ENCODE measurements at places on chromosomes 7 and 10.

GRCh38 chr7:47344171-47344955, 237.5 kb downstream of the TNS3 start:
- no peak for DNase-seq

DNA sequence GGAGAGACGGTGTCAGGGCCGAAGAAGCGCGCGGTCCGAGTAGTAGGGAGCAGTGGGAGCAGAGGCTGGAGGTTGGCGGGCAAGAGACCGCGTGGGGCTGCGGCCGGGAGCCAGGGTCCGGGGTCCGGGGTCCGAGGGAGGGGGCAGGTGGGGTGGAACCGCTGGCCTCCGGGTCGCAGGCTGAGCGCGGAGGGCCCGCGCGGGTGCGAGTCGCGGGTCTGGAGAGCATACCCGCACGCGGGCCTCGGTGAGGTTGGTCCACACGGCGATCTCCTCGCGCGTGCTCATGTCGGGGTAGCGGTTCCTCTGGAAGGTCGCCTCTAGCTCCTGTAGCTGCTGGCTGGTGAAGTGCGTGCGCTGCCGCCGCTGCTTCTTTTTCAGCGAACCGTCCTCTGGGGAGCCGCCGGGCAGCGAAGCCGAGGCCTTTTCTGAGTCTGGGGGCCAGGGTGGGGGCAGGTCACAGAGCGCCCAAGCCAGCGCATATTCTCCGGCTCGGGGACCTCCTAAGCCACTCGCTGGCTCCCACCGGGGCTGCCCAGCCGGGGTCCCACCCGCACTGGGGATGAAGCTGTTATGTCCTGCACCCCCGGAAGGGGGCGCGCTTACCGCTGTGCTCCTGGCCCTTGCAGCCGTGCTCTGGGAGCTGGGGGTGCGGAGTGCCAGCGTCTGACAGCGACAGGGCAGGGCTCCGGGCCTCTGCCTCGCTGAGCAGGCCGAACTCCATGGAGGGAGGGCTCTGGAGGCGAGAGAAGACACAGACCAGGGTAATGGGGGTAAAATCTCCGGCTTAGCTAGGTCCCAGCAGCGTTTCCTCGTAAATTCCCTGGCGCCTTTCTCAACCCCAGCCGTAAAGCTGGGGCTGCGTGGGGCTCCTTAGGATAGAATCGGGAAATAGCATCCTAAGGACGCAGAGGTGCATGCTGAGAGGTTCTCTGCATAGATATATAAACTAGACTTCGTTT, 5.5 kb downstream of the ELOVL3 start:
- peak; percentile 72 for DNase-seq

DNA sequence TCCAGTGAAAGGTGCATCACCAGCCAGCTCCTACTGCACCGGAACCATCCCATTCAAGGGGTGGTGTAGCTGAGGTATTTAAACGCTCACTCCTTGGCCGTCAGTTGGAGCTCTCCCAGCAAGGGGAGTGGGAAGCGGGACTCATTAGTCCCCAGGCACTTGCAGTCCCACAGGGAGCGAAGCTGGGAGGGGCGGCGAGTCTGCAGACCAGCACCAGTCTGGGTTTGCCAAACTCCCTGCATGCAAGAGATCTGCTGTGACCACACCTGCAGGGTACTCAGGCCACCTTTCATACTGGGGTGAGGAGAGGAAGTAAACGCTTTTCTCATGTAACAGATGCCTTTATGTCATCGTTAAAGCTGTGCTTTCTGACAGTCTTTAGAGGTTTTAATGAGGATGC, 187.9 kb downstream of the PTPRN2 start:
- DNase-seq: no peak

- DNase-seq: no peak
These were observed 264.8 kb downstream of the PTPRN2 start for GRCh38 chr7:158322616-158323530.

- no peak for DNase-seq
These were observed 19.5 kb upstream of the KCTD7 start for GRCh38 chr7:66609176-66609575.

GRCh38 chr7:101989101-101989500, 171.7 kb downstream of the CUX1 start:
- no peak for DNase-seq

GRCh38 chr7:1678081-1678543, 8.0 kb downstream of the ELFN1 start:
- peak; percentile 44 for DNase-seq

GRCh38 chr7:123230147-123230546, 30.4 kb upstream of the SLC13A1 start:
- DNase-seq: no peak

GRCh38 chr7:148883266-148884048, 634 bp downstream of the EZH2 start:
- peak; percentile 44 for DNase-seq

- DNase-seq: no peak
These were observed 6.9 kb downstream of the KPNA7 start for GRCh38 chr7:99201027-99201426.

DNA sequence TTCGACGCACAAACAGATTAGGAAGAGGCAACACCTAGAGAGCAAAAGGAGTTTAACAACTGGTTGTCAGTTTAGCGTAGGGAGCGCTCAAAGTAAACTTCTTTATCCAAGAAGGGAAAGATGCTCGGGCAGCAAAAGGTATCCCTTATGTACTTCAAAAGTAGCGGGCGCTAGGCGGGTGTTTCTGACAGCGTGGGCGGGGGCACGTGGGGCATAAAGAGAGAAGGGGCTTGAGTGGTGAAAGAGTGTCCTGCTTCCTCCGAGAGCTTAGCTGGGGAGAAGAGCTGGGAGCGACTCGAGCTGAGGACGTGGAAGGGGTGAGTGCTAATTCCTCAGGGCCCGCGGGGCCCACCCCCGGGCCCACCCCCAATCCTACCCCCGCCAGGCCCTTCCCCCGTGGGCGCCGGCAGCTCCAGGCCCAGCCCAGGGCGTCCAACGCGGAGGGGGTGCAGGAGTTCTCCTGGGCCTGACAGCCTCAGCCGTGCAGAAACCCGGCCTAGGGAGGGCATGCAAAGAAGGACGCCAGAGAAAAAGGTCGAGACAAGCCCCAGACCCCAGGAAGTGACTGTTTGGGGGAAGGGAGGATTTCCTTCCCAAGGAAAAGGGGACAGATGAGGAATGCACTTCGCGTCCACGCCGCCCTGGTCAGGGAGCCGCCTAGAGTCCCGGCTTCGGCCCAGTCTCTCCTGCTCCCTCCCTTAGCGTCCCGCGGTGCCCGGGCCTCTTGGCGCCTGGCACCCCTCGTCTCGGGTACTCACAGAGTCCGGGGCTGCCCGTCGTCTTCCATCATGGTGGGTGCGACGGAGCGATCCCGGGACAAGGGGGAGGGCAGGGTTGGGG, 868 bp downstream of the TIAL1 start:
- peak; percentile 63 for DNase-seq

- no peak for DNase-seq
These were observed 176.0 kb upstream of the KCND2 start for GRCh38 chr7:120097020-120097419.

DNA sequence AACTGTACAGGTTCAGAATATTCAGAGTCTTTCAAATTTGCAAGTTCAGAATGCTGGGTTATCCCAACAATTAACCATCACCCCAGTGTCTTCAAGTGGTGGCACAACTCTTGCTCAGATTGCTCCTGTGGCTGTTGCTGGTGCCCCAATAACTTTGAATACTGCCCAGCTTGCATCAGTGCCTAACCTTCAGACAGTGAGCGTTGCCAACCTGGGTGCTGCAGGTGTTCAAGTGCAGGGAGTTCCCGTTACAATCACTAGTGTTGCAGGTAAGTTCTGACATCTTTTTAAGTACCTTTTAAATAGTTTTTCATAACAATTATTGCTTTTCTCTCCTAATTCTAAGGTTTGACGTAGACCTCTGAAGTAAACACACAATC, 2.7 kb downstream of the SP4 start:
- no peak for DNase-seq

DNA sequence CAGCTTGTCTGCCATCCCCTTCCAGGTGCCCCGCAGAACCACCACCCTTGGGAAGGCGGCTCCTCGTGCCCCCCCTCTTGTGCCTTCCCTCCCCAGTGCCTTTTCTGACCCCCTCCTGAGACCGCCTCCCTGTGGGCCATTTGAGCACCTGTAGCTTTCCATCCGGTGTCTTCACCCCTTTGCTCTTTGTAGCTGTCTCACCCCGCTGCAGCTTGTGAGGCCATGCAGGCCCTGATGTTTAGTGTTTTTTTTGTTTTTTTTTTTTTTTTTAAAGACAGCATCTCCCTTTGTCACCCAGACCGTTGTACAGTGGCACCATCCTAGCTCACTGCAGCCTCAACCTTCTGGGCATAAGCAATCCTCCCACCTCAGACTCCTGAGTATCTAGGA, 52.5 kb downstream of the CUX1 start:
- DNase-seq: no peak

GRCh38 chr10:70753841-70754621, 31.1 kb downstream of the TBATA start:
- no peak for DNase-seq

DNA sequence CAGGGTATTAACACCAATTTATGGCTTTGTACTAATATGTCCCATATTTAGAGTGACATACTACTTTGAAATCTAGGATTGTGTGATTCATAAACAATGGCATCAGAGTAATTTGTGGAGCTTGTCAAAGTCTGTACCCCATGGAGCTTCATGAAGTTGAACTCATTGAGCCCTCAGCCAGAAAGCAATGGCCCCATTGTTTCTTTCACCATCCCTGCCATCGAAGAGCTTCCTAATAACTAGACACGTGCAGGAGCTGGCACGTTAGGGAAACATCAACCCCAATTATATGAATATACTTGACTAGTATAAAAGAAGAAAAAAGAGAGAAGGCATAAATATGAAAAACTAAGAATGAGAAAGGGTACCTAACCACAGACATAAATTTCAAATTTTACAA, 206.6 kb downstream of the CXCL12 start:
- DNase-seq: no peak

- DNase-seq: no peak
These were observed 1.7 kb upstream of the CD36 start for GRCh38 chr7:80636709-80637108.

GRCh38 chr7:37433166-37433565, 15.5 kb downstream of the ELMO1 start:
- no peak for DNase-seq

GRCh38 chr7:77631820-77632219, 64.4 kb upstream of the RSBN1L start:
- DNase-seq: no peak

DNA sequence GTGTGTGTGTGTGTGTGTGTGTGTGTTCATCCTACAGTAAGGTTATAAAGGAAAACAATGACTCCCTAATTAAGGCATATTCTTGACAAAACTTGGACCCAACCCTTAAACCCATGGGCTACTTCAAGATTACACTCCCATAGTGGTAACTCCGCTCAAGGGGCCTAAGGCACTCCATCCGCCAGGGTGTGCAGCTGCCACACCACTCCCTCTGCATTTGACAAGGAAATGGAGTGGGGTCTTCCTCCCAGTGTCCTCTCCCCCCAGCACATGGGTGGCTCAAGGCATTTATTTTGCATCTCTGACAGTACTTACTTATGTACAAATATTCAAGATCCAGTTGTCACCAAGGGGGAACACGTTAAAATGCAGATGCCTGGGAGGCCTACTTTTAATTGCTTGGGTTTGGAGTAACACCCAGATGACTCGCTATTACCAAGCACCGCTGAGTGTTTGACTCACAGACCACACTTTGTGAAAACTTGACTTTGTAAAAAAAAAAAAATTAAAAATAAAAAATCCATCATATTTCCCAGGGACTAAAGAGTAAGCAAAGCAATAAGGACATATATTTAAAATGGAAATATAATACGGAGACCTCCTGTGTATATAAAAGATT, 53.0 kb upstream of the AGR3 start:
- no peak for DNase-seq

DNA sequence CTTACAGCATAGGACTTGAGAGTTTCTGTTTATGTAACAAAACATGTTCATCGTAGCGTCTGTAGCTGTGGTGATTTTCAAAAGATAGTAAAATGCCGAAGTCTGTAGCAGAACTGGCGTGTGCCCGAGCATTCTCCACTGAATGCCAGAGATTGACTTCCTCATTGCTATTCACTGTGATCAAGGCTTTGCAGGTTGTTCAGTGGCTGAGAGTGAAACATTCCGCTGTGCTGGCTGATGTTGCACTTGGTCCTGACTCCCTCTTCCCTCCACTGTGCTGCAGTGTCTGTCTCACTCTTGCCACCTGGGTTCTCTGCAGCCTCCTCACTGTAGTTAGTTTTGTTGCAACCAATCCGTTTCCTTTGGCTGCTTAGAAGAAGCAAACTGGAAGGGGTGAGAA, 37.6 kb downstream of the FHIP2A start:
- DNase-seq: no peak

- DNase-seq: no peak
These were observed 1.3 kb downstream of the HOXA9 start for GRCh38 chr7:27164045-27164366.

- DNase-seq: no peak
These were observed 178.6 kb downstream of the ZNF438 start for GRCh38 chr10:30853066-30853465.

GRCh38 chr10:78494179-78494578, 460.5 kb downstream of the RPS24 start:
- no peak for DNase-seq

GRCh38 chr10:123132576-123133477, 2.9 kb upstream of the HMX3 start:
- peak; percentile 79 for DNase-seq

- no peak for DNase-seq
These were observed 140.4 kb downstream of the DKK1 start for GRCh38 chr10:52454491-52454890.

DNA sequence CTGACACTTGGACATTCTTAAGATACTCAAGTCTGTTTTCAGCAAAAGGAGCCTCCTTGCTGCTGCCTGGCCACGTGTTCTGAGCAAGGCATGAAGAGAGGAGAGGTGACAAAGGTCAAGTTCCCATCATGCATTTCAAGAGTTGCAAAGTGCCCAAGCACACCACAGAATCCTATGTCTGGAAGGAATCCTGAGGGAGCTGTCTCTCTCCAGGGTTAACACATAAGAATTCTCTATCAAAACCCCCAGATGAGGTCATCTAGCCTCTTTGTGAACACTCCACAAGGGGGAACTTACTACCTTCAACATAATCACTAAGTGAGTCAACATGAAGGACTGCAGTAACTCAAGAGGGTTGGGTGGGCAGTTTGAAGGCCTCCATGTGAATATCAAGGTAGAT, 155.5 kb downstream of the RNF216 start:
- DNase-seq: no peak
